ENCODE measurements at places on chromosomes 1 and 21.

DNA sequence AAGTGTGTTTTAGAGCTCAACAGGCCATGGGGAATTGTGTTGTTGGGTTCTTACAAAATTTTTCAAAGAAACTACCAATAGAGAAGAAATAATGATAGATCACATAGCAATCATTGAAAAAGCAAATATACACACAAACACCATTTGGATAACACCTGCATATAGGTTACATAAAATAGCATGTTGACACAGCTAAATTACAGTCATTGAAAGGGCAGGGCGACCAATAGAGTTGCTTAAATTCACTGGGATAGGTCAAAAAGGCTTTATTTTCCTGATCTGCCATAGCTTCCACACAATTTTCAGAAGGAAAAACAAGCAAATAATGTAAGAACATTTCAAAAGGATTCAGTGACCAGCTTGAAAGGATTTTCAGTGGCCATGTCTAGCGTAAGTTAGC lies 57.9 kb upstream of the FGGY start:
- no peak for DNase-seq

DNA sequence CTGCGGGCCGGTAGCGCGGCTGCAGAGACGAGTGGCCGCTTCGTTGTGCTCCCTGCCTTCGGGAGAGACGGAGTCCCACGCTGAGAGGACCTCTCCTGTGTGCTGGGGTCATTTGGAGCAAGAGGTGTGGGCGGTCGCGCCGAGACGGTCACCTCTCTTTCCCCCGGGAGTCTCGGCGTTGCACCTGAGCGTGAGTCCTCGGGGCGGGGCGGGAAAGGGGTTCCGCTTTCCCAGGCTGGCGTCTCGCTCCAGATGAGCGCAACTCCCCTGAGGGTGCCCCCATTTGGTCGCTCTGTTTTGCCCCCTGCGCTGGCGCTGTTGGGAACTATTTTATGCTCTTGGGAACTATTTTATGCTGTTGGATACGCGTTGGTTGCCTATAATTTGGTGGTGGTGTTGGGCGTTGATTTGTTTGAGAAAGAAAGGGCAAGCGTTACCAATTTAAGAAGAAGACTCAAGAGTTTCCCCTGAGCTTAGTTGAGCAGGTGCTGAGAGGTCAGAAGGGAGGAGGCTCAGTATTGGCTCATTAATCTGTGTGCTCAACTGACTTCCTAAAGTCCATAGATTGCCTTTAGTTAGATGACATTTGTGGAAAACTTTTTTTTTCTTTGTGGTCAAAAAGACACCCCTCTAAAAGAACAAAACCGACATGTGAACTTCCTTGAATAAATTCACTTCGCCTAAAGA lies 683 bp downstream of the LRRC8B start:
- no peak for DNase-seq

- DNase-seq, result no peak
Measured at GRCh38 chr21:15241997-15242736, 177.4 kb upstream of the NRIP1 start.

GRCh38 chr1:27873671-27874384 lies 1.5 kb downstream of the THEMIS2 start:
- no peak for DNase-seq

DNA sequence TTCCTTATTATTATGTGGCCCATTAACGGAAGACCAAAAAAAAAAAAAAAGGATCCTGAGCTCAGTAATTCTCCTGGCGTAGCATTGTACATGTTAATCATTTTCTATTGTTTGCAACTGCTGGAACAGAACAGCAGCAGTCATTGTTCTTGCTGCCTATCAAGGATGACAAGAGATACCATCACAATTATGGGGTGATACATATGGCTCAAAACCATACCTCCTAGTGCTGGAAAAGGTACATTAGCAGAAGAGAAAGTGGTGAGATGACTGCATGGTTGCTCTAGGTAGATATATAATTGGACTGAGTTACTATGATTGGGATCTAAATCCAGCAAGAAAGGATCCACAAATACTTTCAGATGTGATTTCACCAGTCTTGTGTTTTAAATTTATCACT lies 13.3 kb upstream of the TLR5 start:
- no peak for DNase-seq

DNA sequence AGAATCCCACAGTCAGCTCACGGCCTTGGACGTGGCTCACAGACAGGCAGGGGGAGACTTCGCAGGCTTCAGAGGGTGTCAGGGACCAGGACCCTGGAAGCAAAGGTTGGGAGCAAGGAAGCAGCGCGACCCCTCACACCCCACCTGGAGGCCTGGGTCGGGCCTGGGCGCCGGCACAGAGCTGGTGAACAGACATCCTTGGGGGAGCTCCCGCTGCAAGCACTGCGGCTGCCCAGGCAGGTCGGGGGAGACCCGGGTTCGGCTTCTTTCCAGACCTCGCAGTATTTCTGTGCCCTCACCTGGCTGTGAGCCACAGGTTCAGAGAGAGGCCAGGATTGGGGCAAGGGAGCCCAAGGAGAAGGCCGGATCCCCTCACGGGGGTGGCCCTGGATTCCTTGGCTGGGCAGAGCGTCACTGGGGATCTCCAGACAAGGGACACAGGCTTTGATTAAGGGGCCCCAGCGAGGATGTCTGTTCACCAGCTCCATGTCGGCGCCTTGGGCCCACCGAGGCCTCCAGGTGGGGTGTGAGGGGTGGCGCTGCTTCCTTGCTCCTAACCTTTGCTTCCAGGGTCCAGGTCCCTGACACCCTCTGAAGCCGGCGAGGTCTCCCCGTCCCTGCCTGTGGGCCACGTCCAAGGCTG lies 37.9 kb upstream of the TSPEAR start:
- no peak for DNase-seq

DNA sequence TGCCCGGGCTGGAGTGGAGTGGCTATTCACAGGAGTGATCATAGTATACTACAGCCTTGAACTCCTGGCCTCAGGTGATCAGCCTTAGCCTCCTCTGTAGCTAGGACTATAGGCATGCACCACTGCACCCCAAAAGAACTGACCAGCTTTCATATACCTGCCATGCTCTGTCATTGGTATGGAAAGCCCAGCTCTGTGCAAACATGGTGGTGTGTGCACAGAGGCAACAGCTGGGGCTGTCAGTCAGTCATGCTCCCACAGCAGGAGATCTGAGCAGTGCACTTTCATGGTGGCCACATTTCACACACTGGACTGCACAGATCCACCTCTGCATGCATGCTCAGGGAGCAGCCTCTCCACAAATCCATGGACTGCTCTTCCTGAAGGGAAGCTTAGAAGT lies 8.8 kb upstream of the JAK1 start:
- no peak for DNase-seq

- DNase-seq, result no peak
Measured at GRCh38 chr1:219489636-219490035, 123.3 kb downstream of the ZC3H11B start.

DNA sequence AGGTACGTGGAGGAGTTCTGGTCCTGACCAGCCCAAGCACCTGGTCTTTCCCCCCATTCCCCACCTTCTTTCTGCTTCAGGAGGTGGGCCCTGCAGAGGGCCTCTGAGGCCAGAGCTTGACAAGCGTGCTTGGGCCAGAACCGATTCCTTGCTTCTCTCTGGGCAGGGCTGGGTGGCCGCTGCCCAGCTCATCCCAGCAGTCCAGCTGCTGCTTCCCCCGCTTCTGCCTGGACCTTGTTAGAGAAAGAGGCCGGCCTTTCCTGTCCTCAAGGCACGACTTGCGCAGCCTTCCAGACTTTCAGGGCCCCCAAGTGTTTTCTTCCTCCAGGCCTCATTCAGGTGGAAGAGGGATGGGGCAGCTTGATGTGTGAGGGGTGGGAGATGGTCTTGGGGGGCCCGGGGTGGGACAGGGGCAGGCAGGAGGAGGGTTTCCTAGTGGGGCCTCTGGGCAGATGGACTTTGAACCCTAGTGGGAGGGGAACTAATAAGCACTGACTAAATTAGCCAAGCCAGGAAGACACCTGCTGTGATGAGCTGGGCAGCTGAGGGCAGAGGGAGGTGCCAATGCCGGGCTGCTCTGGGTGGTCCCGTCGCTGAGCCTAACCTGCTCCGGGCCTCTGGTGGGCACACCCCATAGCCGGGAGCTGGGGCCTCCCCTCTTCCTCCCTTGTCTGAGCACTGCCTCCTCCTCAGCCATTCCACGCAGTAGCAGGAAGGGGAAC lies 36.5 kb downstream of the ARHGEF10L start:
- DNase-seq, result no peak

GRCh38 chr1:46041974-46042373 lies 90.5 kb downstream of the PIK3R3 start:
- peak; percentile 16 for DNase-seq

DNA sequence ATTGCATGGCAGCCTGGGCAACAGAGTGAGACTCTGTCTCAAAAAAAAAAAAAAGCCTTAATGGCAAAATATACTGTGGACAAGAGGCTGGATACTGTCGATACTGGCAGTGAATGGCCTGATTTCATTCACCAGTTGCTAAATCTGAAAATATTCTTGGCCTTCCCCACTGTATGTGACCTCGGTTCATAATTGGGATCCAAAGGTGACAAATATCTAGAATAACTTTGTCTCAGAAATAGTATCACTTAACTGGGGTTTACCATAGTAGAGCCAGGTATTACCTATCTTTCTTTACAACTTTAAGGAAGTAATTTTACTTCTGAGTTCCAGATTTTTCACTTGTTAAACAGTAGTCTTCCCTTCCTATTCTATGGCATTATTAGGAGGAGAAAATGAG lies 8.4 kb downstream of the MTF2 start:
- no peak for DNase-seq

DNA sequence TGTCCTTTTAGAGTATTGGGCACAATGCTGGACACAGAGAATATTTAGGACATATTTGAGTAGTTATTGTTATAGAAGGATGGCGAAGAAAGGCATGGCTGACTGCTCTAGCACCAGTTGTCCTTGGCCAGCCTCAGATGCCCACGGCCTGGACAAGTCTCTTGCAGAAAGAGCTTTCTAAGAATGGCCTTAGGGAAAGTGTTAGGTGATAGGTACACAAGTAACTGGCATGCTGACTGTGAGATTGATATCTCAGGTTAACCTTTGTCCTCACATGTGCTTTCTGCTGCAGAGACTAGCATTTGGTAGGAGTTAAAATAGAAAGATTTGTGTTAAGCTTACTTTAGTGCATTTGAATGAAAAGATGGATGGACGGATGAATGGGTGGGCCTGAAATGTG lies 10.1 kb downstream of the SFT2D2 start:
- DNase-seq, result no peak

GRCh38 chr1:200890818-200891773 lies 3.6 kb upstream of the INAVA start:
- DNase-seq, result peak; percentile 5

DNA sequence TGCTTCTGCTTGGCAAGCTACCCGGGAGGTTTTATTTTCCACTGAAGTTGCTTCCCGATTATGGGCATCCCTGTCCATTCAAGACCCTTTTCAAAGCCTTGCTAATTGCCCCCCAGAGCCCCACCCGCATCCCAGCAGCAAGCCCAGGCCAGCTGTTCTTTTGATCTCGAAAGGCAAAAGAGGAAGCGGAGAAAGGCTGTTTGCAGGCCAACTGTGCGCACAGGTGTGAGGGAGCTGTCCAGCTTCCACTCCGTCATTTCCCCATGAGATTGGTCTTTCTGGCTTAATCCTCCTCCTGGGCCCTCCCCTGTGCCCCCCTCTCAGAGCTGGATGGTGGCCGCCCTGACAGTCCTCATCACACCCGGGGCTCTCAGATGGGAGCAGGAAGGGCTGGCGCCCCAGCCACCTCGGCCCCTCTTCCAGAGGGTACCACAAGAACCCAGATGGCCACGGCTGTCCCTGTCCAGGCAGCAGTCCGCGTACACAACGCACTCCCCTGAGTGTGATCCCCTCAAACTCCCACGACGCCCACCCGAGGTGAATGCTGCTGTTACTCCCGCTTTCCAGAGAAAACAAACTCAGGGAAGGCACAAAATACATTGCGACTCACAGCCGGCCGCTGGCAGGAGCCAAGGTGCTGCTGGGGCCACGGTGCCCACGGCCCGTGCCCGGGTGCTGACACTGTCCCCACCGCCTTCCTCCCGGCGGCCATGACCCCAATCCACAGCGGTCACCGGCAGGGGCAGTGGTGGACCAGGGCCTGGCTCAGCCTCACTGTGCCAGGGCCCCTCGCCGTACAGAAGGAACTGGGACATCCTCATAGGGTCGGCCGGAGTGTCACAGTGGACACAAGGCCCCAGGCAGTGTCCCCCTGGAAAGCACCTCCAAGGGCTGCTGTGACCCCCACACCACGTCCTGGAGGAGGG lies 121.9 kb downstream of the CRYAA start:
- no peak for DNase-seq

- no peak for DNase-seq
Measured at GRCh38 chr1:111742938-111743549, 3.8 kb upstream of the INKA2 start.

- DNase-seq, result no peak
Measured at GRCh38 chr1:154851392-154852177, 18.5 kb downstream of the KCNN3 start.

DNA sequence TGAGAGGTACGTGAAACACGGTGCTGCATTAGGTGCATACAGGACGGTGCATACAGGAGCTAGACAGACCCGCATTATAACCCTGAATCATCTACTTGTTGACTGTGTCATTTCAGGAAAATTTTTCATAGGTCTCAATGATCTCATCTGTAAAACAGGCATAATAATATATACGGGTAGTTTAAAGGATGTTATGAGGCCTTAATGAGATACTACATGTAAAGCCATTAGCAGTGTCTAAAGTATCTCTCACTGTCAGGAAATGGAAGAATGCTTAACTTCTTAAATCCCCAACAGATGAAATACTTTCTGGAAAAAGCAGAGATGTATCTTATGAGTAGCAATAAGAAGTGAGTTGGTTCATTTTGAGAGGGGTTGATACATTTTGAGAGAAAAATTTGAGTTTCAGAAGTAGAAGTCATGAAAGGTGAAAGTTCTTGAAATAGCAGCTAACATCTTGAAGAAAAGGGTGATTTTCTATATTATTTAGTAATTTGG lies 669.6 kb downstream of the PTPRC start:
- DNase-seq, result no peak

GRCh38 chr1:15509586-15509985 lies 14.4 kb downstream of the CASP9 start:
- DNase-seq, result no peak

DNA sequence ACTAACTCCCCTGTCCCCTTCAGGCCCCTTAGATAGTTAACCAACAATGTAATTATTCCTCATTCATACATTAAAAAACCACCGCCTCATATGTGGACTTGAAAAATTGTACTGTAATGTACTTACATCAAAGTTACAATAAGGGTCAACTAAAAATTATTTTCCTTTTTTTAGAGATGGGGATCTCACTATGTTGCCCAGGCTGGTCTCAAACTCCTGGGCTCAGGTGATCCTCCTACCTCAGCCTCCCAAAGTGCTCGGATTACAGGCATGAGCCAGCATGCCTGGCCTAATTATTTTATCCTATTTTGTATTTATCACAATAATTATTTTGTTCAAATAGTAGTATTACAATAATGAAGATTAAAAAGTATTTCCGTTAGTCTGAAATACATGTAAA lies 12.6 kb downstream of the RPL5 start:
- no peak for DNase-seq

DNA sequence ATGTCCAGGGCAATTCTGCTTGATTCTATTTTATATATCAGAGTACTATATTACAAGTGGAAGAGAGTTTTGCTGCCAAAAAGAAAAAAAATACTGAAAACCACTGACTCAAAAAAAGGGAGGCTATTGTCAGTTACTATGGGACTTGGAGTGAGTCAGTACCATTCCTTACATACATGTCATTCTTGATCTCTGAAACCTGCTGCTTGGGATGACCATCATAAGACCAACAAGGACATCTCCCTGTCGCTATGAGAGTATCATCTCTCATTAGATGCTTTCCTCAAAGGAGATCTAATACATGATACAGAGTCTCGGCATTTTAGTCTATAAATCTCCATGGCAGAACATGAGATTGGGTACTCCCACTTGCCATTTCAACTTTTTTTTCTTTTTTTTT lies 11.8 kb upstream of the INPP5B start:
- DNase-seq, result peak; percentile 95
